Esophagus muscularis mucosa (tissue), 4 donors: ENCODE measurements at places on chromosomes 7 and 10. TPM values are rescaled to one million over a fixed set of nuclear protein-coding genes. Genes with fewer than 3 reads are reported as not detected.

Gene RNF32
- total RNA-seq, result 1.1 TPM

Gene LOXL4
- 19.4 TPM for total RNA-seq

Gene LGI1
- 0.17 TPM for total RNA-seq

Gene ZNF117
- total RNA-seq, result 8.7 TPM

Gene CYP26C1
- not detected for total RNA-seq

Gene DYDC2
- total RNA-seq, result not detected

Gene ZNF3
- 25.3 TPM for total RNA-seq

Gene CALHM1
- not detected for total RNA-seq

DNA sequence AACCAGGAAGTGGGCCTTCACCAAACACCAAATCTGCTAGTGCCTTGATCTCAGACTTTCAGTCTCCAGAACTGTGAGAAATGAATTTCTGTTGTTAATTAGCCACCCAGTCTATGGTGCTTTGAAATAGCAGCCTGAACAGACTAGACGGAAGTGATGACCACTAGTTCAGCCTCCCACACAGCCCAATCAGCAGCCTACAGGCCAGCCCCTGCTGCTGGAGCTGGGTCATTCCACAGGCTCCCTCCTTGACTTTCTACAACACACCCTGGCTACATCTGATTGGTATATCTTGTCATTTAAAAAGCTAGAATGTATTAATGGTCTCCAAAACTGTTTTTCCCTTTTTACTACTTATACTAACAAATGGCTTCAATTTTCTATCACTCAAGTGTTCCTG is 277.2 kb upstream of the TAC1 start:
- no peaks in the 10 kb centered on the region for H3K4me1 ChIP-seq
- no peaks in the 10 kb centered on the region for H3K36me3 ChIP-seq
- DNase-seq, result no peak
- no peak overlapping the region for H3K4me3 ChIP-seq

GRCh38 chr7:93046641-93047040 is 71.1 kb downstream of the SAMD9 start:
- H3K36me3 ChIP-seq, result no peaks in the 10 kb centered on the region
- no peaks in the 10 kb centered on the region for H3K27me3 ChIP-seq
- H3K27ac ChIP-seq, result no peak overlapping the region
- no peak overlapping the region for H3K4me3 ChIP-seq
- no peak for DNase-seq
- peaks cover 9% of the 10 kb centered on the region for H3K4me1 ChIP-seq

GRCh38 chr10:97714401-97715258 is 1.1 kb downstream of the MARVELD1 start:
- H3K27ac ChIP-seq, result peak overlapping the region; percentile 100
- H3K4me1 ChIP-seq, result peaks cover 82% of the 10 kb centered on the region
- H3K27me3 ChIP-seq, result no peaks in the 10 kb centered on the region
- peak; percentile 96 for DNase-seq

DNA sequence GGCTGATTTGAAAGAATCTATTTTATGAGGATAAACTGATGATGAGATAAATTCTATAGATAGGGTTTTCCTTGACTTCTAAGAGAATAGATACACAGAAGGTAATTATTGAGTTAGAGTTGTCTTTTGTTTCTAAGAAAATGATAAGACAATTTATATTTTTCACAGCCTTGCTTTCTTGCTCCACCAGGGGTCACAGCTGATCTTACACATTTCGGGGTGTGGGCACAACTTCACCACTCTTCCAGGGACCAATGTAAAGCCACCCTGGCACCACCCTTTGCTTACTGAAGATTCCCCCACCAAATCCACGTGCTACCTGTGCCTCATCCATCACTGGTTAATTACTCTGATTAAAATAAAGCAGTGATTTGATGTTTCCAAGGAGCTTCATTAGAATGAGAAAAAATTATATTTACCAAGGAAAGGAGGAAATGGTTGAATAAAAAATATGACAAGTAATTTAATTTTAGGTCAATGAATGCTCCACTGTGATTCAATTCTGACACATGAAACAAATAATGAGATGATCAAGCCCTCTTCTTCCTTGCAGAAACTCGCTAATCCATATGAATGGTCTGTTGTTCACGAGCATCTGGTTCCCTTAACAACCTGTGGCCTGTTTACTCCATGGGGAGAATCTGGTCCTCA is 177.3 kb upstream of the TNS3 start:
- H3K4me3 ChIP-seq, result no peak overlapping the region
- H3K27ac ChIP-seq, result no peak overlapping the region
- DNase-seq, result no peak
- H3K4me1 ChIP-seq, result peaks cover 28% of the 10 kb centered on the region
- H3K27me3 ChIP-seq, result no peaks in the 10 kb centered on the region
- no peaks in the 10 kb centered on the region for H3K36me3 ChIP-seq

- DNase-seq, result peak; percentile 88
- H3K4me3 ChIP-seq, result no peak overlapping the region
- no peak overlapping the region for H3K27ac ChIP-seq
Observed at GRCh38 chr7:31108097-31108657, 56.1 kb downstream of the ADCYAP1R1 start.

GRCh38 chr7:124918662-124919061 is 11.0 kb downstream of the POT1 start:
- H3K27ac ChIP-seq, result no peak overlapping the region
- H3K4me3 ChIP-seq, result no peak overlapping the region
- H3K4me1 ChIP-seq, result no peaks in the 10 kb centered on the region

GRCh38 chr10:71351087-71351486 is 32.0 kb downstream of the SLC29A3 start:
- H3K27ac ChIP-seq, result no peak overlapping the region
- no peak overlapping the region for H3K4me3 ChIP-seq
- H3K36me3 ChIP-seq, result peaks cover 6% of the 10 kb centered on the region
- no peaks in the 10 kb centered on the region for H3K4me1 ChIP-seq
- DNase-seq, result no peak
- no peaks in the 10 kb centered on the region for H3K27me3 ChIP-seq

DNA sequence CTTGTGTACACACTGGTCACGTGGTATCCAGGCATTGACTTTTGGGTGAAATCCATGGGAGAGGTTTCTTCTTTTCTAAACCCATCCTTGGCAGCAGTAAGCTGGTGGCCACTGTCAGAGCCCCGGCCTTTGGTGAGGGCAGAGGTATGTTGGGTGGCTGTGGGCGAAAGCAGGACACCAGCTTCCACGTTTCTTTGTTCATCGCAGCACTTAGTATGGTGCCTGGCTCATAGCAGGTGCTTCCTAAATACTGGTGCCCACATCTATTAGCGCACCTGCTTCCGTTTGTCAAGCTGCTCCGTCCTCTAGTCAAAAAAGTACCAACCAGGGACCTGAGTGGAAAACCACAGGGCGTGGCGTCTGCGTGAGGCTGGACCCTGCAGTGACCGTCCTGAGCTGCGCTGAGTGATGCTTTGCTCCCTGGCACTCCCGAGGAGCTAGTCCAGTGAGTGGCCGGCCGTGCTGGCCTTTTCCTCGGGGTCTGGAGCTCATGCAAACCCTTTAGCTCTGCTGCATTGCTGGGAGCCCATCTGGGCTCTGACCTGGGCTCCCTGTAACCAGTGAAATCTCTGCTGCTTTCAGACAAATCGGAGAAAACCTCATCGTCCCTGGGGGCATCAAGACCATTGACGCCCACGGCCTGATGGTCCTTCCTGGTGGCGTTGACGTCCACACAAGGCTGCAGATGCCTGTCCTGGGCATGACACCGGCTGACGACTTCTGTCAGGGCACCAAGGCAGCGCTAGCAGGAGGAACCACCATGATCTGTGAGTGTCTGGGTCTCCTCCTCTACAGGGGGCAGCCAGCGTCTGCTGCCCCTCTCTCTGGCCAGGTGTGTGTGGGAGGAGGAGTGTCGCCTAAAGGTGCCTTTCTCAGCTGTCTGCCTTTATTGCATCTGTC is 5.6 kb downstream of the DPYSL4 start:
- H3K4me1 ChIP-seq, result peaks cover 9% of the 10 kb centered on the region
- peaks cover 15% of the 10 kb centered on the region for H3K27me3 ChIP-seq
- no peak overlapping the region for H3K4me3 ChIP-seq
- DNase-seq, result no peak

GRCh38 chr7:25216837-25217236 is 11.4 kb downstream of the NPVF start:
- no peaks in the 10 kb centered on the region for H3K4me1 ChIP-seq
- no peaks in the 10 kb centered on the region for H3K27me3 ChIP-seq
- no peak overlapping the region for H3K4me3 ChIP-seq
- H3K27ac ChIP-seq, result no peak overlapping the region
- no peaks in the 10 kb centered on the region for H3K36me3 ChIP-seq
- no peak for DNase-seq

DNA sequence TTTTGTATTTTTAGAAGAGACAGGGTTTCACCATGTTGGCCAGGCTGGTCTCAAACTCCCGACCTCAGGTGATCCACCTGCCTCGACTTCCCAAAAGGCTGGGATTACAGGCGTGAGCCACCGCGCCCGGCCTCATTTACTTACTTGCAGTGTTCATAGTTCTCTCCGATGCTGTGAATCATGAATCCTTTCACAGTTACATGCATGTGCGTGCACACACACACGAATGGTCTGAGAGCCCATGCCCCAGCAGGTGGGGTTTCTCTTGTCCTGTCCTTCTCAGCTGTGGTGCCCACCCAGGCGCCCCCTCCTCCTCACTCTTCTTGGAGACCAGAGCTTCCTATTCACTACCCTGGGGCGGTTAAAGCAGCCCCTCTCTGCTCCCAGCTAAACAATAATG is 50.6 kb downstream of the RBM17 start:
- H3K36me3 ChIP-seq, result no peaks in the 10 kb centered on the region
- no peak for DNase-seq
- H3K27ac ChIP-seq, result no peak overlapping the region
- no peaks in the 10 kb centered on the region for H3K27me3 ChIP-seq
- H3K4me3 ChIP-seq, result no peak overlapping the region
- H3K4me1 ChIP-seq, result peaks cover 13% of the 10 kb centered on the region

- H3K27ac ChIP-seq, result no peak overlapping the region
- no peaks in the 10 kb centered on the region for H3K27me3 ChIP-seq
Observed at GRCh38 chr10:44697116-44697515, 214.0 kb upstream of the TMEM72 start.

DNA sequence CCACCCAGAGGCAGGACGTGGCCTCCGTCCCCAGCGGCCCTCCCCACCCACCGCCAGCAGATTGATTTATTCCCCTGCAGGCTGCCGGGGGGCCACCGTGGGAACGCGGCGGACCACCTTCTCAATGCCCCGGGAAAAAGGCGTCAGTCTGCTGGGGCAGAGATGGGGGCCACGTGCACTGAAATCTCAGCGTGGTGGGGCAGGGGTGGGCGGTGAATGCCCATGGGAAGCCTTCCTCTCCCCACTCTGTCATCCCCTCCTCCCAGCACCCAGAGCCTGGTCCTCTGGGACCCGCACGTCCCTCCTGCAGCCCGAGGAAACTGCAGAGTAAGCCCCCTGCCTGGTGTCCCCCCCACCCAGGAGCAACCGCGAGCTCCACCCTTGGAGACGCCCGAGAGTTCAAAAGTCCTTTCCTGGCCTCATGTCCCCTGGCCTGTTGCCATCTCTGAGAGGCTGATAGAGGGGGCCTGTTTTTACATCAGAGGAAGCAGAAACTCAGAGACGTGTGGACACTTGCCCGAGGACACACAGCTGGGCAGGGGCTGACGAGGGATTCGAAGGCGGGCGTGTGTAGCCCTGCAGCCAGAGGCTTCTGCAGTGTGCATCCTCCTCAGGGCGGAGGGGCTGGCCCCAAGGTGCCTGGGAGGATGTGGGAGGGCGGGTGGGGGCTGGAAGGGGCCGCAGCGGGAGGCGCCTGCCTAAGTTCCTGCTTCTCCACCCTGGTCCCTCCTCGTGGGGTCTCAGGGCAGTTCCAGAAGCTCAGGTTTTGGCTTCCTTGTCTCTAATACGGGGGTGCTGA is 21.8 kb downstream of the UNCX start:
- no peaks in the 10 kb centered on the region for H3K36me3 ChIP-seq
- no peak overlapping the region for H3K27ac ChIP-seq
- H3K4me1 ChIP-seq, result peaks cover 4% of the 10 kb centered on the region
- no peak for DNase-seq
- no peak overlapping the region for H3K4me3 ChIP-seq

GRCh38 chr7:141950806-141951205 is 4.0 kb upstream of the CLEC5A start:
- no peaks in the 10 kb centered on the region for H3K4me1 ChIP-seq
- H3K4me3 ChIP-seq, result no peak overlapping the region
- no peak overlapping the region for H3K27ac ChIP-seq
- no peaks in the 10 kb centered on the region for H3K27me3 ChIP-seq
- no peak for DNase-seq
- H3K36me3 ChIP-seq, result no peaks in the 10 kb centered on the region

DNA sequence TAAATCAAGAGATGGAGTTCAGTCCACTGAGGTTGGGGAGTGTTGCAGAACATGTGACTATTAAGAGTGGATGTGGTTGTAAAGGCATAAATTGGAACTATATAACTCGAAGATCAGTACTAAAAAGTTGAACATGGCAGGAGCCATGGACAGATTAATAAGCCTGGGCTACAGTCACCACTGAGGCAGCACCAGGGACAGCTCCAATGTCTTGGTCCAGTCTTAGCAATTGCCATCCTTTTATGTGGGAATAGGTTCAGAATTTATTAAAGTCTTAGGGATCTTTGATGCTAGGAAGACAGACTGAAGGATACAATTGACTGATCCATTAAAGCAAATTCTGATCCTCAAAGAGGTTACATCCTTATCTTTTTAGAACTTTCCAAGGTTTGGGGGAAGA is 156.6 kb downstream of the ADRA2A start:
- H3K4me3 ChIP-seq, result no peak overlapping the region
- no peaks in the 10 kb centered on the region for H3K27me3 ChIP-seq
- no peak for DNase-seq
- no peaks in the 10 kb centered on the region for H3K4me1 ChIP-seq
- no peak overlapping the region for H3K27ac ChIP-seq
- H3K36me3 ChIP-seq, result no peaks in the 10 kb centered on the region

DNA sequence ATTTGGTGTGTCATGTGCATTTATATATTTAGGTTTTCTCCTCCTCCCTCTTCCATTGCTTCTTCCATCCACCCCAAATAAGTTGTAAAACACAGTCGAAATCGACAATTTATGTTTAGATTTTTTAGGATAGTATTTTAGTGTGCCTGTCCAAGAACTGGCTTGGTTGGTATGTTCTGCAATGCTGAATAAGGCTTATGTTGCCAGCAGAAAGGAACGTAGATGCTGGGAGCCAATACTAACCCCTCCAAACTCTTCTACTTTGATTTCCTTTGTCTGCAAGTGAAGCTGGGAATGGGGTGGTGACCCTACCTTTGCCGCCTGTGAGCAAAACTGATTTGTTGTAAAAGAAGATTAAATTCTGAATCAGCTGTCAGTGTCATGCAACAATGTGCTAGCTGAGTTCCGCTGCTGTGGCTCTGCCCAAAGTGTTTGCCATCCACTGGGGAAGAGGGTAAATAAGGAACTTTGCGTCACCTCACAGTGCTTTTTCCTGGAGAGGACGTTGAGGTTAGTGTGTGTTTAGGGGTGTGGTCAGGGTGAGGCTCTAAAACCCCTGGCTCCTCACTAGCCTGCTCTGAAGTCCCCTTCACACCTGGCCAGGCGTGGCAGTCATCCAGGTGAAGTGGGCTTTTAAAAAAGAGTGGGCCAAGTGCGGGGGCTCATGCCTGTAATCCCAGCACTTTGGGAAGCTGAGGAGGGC is 44.4 kb downstream of the TACC2 start:
- H3K27ac ChIP-seq, result no peak overlapping the region
- DNase-seq, result no peak
- H3K27me3 ChIP-seq, result no peaks in the 10 kb centered on the region
- no peaks in the 10 kb centered on the region for H3K36me3 ChIP-seq
- H3K4me1 ChIP-seq, result peaks cover 46% of the 10 kb centered on the region
- H3K4me3 ChIP-seq, result no peak overlapping the region

- DNase-seq, result no peak
- H3K27me3 ChIP-seq, result no peaks in the 10 kb centered on the region
- peaks cover 13% of the 10 kb centered on the region for H3K4me1 ChIP-seq
- H3K4me3 ChIP-seq, result no peak overlapping the region
Observed at GRCh38 chr10:103720964-103721335, 134.4 kb downstream of the SH3PXD2A start.
